ENCODE measurements at places on chromosomes 3 and 15.
A peak's percentile ranks its signal among the peaks of the same experiment; 100 is the strongest.

DNA sequence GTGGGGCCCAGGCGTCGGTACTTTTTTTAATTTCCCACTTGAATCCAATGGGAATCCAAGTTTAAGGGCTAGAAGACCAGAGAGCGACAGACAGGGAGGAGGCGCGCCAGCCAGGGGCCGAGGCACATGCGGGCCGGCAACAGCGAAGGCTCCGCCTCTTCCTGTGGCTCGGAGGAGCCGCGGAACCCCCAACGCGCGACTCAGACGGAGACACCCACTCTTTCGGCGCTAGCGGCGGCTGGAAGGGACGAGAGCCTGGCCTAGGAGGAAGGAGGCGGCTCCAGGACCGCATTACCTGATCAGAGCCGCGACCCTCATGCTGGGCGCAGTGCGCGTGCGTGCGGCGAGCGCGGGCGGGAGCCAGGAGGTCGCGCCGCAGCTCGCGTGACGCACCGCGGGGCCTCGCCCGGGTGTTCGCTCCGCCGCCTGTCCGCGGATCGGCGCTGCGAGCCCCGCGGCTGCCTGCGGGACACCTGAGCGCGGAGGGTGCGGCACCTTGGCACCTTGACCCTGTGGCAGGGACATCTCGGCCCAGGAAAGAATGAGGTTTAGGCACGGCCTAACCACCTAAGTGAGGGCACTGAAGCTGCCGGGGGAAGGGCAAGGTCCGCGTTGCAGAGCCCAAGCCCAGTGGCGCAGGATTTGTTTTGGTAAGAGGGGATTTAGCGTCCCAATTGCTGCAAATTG lies at the start of gene DPH6:
DPH6 (minus strand) TSS at position 342 of the 687 bp plus-strand sequence; CDS start at position 318, 24 bp downstream.
- peak; percentile 88 for DNase-seq

- DNase-seq, result no peak
These were observed 148.4 kb downstream of the APBA2 start for GRCh38 chr15:29034151-29034550.

- DNase-seq, result peak; percentile 91
These were observed 20.6 kb downstream of the SMAD3 start for GRCh38 chr15:67085818-67086636.

GRCh38 chr3:112770032-112770626 lies 76.5 kb downstream of the CD200R1L start:
- peak; percentile 34 for DNase-seq

- DNase-seq, result no peak
These were observed 67.6 kb downstream of the TUSC7 start for GRCh38 chr3:116776880-116777785.

DNA sequence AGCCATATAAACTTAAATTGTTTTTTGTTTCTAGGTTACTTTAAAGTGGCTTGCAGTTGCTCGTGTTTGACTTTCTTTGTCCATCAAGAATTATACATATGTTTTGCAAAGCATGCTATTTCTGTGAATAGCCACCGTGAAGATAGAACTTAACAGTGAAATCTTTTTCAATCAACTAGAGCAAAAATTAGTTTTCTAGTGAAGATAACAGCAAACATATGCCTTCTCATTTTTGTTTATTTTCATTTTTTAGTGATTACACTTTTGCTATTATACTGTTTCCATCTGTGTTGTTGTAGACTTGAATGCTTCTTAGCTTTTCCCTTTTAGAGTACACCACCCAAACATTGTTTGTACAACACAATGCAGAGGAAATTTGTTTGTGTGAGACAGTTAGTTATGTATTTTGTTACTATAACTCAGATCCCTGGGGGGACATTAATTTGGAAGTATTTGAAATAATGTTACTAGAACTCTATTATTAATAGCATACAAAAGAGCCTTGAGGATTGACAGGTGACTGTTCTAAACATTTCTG lies 62.8 kb downstream of the CRYBG3 start:
- DNase-seq, result peak; percentile 42

- DNase-seq, result no peak
These were observed 4.7 kb downstream of the KBTBD13 start for GRCh38 chr15:65081270-65081669.

DNA sequence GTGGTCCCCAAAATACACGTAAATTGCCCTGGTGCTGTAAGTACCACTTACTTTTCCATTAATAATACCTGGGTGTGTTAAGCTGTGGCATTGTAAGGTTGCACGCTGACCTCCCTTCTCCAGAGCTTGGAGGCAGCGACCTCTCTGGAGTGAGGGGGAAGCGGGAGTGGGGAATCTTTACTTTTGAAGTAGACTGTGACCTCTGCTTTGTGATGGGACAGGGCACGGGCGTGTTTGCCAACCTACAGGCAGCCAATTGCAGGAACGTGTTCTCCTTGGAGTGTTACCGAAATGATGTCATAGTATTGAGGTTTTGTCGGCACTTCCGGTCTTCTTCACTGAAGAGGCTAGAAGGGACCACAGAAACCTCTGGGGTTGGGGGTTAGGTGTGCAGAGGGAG lies 227.3 kb upstream of the C2CD4B start:
- peak; percentile 18 for DNase-seq

- DNase-seq, result no peak
These were observed 378.9 kb downstream of the PTPRG start for GRCh38 chr3:61940236-61940635.

GRCh38 chr15:68503791-68504680 lies 72.1 kb upstream of the ITGA11 start:
- DNase-seq, result peak; percentile 39

DNA sequence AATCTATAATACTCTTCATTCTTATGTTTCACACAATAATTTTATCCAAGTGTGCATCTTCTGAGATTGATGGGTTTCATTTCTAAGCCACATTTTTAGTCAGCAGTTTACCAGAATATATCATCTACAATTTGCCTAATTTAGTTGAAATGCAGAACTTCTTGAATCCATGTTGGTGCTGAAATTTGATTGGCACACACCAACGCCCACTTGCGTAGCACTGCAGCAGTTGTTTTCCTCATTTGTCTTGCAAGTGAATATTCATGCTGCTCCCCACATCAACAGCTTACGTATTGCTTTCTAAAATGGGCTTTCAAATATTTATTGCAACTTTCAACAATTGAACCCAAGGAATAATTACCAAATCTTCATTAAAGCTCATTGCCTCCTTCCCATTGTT lies 87.8 kb upstream of the CTDSPL start:
- DNase-seq, result no peak

DNA sequence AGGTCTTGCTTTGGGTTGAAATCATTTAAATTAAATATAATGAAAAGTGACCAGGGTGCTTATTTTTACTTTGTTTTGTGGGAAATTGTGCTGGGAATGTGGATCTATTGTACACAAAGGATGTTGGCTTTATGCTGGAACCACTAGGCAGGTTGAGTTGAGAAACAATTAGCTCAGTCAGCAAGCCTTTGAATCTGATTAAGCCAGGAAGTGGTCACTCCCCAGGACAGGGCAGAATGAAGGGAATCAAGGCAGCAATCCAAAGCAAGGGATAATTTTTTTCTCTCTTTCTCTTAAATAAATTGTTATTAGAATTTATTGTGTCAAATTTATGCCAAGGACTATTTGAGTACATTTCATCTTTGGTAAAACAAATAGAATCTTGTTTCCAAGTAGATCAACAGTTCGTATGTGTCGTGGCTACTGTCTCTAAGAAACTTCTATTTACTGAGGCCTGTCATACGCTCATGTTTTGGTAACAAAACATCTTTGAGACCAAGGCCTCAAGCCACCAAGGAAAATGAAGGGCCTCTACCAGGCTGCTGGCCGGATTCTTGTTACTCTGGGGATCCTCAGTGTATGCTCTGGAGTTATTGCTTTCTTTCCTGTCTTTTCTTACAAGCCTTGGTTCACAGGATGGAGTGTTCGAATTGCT lies at the start of gene TMEM212:
TMEM212 (plus strand) TSS at position 486 of the 655 bp plus-strand sequence; CDS start at position 521, 35 bp downstream.
- DNase-seq, result no peak

- DNase-seq, result peak; percentile 81
These were observed 632.2 kb downstream of the MAGI1 start for GRCh38 chr3:65406470-65406869.

- peak; percentile 87 for DNase-seq
These were observed 768 bp upstream of the SEMA5B start for GRCh38 chr3:123028233-123028828.

GRCh38 chr15:77800305-77800704 lies 167.6 kb upstream of the LINGO1 start:
- DNase-seq, result no peak

- peak; percentile 9 for DNase-seq
These were observed 371.2 kb upstream of the WNT5A start for GRCh38 chr3:55858302-55858701.

GRCh38 chr3:192055946-192056345 lies 595.0 kb downstream of the PYDC2 start:
- DNase-seq, result no peak

GRCh38 chr15:68277131-68277602 lies 378 bp upstream of the FEM1B start:
- DNase-seq, result peak; percentile 56
